ENCODE measurements at places on chromosomes 11 and 22.

- DNase-seq = no peak
Observed at GRCh38 chr11:86664930-86665329, 7.5 kb downstream of the ME3 start.

DNA sequence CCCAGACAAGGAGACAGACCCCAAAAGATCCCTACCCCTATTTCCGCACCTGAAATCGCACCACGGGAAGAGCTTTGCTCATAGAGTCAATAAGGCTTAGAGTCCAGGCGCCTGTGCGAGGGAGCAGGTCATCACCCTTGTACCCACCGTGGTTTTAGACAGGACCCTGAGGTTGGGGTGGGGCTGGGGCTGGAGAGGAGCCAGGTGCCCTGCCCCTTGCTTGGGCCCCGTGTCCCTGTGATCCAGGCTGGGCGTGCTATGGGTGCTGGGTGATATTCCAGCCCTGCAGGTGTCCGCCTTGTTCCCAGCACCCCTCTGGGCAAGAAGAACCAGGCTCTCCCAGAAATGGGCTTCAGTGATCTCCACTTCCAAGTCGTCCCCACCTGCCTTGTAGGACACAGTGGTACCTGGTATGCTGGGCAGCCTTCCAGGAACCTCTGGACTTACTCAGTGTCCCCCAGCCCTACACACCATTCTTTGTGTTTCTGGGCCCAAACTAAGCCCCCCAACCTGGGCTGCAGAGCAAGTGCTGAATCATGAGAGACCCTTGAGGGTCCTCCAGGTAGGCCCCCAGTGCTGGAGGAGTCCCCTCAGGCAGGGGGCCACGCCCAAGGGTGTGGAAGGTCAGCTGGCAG lies 4.5 kb downstream of the CD81 start:
- DNase-seq = no peak

- DNase-seq = no peak
Observed at GRCh38 chr11:90326647-90327046, 103.8 kb upstream of the CHORDC1 start.

- DNase-seq = no peak
Observed at GRCh38 chr11:122108828-122109227, 7.2 kb downstream of the BLID start.

DNA sequence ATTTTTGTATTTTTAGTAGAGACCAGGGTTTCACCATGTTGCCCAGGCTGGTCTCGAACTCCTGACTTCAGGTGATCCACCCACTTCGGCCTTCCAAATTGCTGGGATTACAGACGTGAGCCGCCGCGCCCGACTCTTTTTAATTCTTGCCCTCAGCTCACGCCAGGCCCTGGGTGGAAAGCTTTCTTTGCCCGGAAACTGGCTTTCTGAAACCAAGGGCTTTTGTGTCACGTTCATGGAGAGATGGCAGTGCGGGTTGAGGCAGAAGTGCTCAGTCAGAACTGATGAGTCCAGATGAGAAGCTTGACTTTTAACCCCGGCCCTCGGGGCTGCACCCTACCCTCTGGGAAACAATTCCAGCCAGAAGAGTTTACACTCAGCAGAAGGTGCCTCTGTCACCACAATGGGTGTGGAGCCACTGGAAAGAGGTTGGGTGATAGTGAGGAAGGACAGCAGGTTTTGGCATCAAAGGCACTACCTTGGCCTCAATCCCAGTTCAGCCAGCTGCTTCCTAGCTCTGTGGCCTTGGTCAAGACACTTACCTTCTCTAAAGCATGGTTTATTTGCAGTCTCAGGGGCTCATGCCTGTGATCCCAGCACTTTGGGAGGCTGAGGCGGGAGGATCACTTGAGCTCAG lies 890 bp upstream of the ARFGAP3 start:
- no peak for DNase-seq

DNA sequence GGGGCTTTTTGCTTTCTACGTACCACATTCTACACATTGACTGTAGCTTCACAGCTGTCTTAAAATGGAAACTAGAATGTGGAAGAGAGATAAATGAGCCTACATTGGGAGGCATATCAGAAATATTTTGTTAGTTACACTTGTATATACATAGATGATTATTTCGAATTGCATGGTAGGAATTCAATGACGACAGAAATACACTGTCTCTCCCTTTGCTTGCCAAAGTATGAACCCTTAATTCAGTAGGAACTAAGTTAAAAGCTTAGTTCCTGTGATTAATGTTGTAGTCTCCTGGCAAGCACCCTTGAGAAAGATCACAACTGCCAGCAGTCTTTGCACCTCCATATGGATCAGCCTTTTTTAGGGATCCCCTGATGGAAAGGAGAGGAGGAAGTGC lies 10.1 kb downstream of the C11orf87 start:
- no peak for DNase-seq

DNA sequence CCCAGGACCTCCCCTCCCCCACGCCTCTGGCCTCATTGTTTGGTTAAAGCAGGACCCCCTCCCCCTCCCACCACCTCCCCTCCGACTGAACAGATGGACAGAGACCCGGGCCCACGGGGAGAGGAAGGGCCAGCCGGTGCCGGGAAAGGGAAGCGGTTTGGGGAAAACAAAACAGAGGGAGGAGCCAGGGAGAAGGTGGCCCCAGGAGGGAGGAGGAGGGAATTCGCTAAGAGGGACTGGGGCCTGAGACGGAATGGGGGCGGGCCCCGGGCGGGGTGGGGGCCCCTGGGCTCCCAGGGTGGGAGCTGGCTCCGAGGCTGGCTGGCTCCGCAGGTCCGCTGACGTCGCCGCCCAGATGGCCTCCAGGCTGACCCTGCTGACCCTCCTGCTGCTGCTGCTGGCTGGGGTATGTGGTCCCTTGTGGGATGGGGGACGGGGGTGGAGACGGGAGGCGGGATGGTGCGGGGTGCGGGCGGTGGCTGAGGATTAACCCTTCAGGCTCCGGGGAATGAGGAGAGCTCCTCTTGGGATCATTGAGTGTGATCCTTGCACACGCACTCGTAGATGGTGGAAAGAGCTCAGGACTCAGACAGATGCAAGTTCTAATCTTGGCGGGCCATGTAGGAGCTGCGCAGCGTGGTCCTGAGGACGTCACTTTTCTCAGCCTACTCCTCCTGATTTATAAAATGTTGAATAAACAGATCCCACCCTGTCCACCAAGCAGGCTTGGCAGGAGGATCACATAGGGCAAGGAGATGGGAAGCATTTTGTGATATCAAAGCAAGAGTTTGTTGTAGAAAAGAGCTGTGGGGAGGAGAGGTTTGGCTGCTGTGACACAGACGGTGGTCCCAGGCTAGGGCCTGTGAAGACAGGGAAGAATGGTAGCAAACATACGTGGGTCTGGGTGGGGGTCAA lies 688 bp downstream of the SERPING1 start:
- DNase-seq = no peak

GRCh38 chr22:45763236-45763624 lies 91.6 kb downstream of the ATXN10 start:
- DNase-seq = no peak

GRCh38 chr22:45582236-45582954 lies 79.7 kb downstream of the FBLN1 start:
- DNase-seq = no peak

DNA sequence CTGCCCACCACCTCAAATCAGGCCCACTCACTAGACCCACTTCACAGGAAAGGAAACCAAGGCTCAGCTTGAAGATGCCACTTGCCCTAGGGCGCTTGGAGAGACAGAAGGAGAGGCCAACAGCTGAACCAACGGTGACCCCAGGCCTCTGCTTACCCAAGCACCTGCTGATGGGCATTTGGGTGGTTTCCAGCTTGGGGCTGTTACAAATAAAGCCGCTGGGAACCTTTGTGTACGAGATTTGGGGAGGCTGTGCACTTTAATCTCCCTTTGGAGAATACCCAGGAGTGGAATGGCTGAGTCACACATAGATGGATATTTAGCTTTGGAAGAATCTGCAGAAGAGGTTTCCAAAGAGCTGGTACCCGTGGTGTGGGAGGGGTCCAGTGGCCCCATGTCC lies 50.9 kb upstream of the LINC01488 start:
- DNase-seq = no peak

DNA sequence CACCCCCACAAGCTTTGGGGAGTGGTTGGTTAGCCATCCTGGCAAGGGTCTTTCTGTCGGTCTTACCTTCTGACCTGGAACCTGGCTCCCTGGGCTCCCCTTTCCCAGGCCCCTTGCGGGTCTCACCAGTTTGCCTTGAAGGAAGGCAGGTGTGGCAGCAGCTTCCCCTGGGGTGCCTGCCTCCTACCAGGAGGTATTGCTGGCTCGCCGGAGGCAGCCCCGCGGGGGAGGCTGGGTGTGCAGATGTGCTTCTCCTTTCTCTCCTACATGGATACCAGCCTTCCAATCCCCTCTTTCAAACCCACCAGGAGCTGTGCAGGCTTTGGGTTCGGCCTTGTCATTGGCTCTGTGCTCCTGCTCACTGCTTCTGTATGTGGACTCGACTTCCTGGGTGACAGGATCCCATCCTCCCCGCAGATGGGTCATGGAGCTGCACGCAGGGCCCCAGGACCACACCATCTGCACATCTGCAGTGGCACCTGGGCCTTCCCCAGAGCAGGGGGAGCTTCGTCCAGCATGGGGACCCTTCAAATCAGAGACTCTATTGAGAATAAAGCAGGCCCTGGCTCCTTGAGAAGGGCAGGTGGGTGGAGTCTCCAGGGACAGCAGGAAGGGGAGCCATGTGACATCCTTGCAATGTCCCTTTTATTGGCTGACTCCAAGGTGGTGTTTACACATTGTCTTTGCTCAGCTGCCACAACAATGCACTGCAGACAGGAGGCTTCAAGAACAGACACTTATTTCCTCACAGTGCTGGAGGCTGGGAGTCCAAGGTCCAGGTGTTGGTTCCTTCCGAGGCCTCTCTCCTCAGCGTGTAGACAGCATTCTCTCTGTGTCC lies 592.0 kb downstream of the BRD1 start:
- no peak for DNase-seq

GRCh38 chr11:128806506-128807261 lies 60.4 kb downstream of the KCNJ1 start:
- no peak for DNase-seq

- no peak for DNase-seq
Observed at GRCh38 chr11:33182246-33182878, 21.1 kb upstream of the CSTF3 start.

DNA sequence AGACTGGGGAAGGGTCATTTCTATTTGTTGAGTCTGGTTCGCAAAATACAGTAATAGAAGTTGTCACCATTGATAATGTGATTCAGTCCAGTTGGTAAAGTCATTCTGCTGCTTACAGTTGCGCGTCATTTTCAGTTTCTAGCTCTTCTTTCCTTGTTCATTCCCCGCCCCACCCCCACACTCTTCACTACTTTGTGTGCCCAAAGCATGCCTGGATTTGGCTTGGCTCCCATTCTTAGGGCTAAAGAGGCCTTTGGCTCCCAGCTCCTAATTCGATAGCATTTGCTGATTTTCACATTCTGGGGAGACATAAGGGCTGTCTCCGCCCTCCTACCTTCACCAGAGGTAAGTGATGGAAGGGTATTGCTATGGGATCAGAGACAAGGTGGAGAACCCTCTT lies 43.0 kb downstream of the CECR2 start:
- no peak for DNase-seq

DNA sequence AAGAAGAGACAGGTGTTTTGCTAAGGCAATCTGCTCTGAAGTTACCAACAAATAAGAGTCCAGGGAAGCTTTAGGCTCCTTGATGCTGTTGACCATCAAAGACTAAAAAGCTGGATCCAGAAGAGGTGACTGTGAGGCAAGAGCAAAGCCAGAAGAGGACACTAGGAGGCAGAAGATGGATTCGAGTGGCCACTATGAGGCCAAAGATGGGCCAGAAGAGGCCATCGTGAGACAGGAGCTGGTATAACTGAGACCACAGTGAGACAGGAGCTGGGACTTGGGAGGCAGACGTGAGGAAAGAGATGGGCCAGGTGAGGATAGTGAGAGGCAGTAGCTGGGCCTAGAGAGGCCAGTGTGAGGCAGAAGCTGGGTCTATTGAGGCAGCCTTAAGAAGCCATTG lies 37.7 kb downstream of the OR4C45 start:
- no peak for DNase-seq

GRCh38 chr22:44455151-44455962 lies 42.7 kb downstream of the RTL6 start:
- DNase-seq = no peak

DNA sequence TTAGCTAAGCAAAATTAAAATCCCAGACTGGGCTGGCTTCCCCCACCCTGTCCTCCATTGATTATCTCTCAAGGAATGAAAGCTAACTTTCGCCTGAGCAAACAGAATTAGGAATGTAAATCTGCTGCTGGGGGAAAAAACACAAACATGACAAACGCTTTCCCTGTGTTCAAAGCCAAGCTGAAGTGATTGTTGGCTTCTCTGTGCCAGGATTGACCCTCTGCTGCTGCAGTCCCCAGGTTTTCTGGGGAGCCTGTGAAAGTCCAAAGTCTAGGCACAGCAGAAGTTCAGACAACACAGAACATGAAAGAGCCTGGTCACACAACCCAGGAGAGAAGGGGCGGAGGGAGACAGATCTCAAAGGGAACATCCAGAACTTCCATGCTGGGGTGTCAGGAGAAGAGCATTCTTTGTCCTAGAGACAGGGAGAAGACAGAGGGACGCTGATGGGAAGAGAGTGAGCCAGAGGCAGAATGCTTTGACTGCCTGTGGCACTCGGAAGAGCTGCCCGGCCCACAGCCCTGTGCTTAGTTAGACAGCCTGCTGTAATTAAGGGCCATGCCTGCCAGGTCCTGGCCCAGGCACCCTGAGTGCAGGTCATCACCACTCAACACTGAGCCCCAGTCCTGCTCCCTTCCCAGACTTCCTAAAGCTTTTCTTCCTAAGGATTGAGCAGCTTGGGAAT lies 6.9 kb downstream of the PATZ1 start:
- DNase-seq = no peak

- DNase-seq = no peak
Observed at GRCh38 chr11:66035653-66036333, 9.5 kb upstream of the CATSPER1 start.

- no peak for DNase-seq
Observed at GRCh38 chr22:19691721-19692341, 22.5 kb upstream of the SEPTIN5 start.

- no peak for DNase-seq
Observed at GRCh38 chr11:77515483-77515882, 41.6 kb upstream of the PAK1 start.

GRCh38 chr11:17250561-17251350 lies 25.8 kb upstream of the NUCB2 start:
- no peak for DNase-seq

- DNase-seq = no peak
Observed at GRCh38 chr11:294780-295179, 4.5 kb downstream of the IFITM5 start.

DNA sequence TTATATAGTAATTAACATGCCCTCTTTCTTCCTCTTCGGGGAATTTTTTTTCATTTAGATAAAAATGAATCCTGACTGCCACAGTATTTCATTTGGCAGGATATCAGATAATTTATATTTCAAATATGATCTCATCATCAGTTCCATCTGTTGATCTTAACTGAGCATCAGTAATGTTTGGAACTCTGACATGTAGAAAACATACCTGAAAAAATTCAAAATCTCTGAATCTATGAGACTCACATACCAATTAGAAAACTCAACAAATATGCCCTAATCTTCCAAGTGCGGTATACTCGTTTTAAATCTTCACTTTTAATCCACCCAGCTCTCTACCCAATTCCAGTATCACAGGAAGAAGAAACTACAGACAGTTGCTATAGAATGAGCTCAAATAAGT lies 161.9 kb downstream of the MSANTD4 start:
- DNase-seq = no peak
